ENCODE measurements at places on chromosomes 4 and X.

- DNase-seq = no peak
These were observed 788.4 kb upstream of the GALNTL6 start for GRCh38 chr4:171024720-171025303.

DNA sequence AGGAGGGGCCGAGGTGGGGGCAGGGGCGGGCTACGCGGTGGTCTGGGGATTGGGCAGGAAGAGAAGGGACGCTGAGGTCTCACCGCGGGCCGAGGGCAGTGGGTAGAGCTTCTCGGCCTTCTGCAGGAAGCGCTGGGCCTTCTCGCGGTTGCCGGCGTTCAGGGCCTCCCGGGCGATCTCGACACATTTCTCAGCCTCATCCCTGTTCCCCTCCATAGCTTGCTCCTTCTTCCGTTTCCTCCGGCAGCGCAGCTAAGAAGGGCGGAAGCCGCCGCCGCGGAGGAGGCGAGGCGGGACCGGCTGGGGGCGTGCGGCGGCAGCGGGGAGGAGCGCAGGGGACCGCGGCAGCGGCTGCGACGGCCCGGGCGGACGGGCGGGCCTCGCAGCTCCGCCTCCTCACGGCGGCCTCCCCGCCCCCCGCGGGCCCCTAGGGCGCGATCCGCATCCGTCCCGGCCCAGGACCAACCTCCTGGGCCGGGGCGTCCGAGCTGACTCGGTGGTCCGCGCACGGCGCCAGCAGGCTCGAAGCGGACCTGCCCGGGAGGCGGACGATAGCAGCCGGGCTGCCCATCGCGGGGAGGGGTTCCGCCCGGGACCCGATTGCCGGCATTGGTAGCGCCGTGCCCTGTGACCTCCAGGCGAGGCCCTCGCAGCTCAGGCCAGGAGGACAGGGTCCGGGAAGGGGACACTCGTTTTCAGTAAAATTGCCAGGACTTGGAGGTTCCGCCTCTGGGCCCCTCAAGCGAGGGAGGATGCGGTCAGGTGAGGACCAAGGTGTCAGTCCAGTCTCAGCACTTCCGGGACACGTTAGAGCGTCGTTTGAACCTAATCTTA lies at the start of gene DNAJB14:
DNAJB14 (minus strand) TSS at position 263 of the 834 bp plus-strand sequence; CDS start at position 216, 47 bp downstream.
- peak; percentile 56 for DNase-seq

DNA sequence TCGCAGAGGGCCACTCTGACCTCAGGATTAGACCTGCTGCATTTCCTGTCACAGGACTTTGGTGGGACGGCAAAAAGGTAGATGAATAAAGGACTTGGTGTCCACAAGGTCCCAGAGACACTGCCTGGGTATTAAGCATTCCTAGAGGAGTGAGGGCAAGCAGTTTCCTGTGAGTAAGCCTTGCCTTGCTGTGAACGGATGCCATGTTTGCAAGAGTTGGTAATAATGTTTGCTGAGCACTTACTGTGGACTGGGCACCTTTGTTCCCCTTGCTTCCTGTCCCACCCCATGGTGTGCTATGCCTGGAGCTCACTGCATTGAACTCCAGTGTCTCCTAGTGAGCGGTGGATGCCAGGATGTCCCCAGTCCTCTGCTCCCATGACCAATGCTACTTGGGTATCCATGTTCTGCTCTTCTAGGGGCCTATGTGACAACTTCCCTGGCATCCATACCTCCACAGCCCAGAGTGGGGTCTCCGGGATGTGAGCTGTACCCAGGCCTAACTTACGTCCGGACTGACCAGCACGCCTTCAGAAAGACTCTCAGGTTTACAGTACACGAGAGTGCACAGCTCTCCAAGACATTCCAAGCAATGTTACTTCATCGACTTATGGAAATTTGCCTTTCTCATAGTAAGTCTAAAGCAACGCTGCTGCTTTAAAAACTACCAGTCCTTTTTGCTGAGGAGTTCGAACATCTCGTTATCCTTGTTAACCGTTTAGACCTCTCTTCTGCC lies 95.5 kb upstream of the MSX1 start:
- DNase-seq = no peak

- DNase-seq = no peak
These were observed 87.7 kb downstream of the SHROOM2 start for GRCh38 chrX:9873952-9874351.

GRCh38 chr4:38099908-38100407 lies 139.8 kb downstream of the PTTG2 start:
- no peak for DNase-seq

GRCh38 chr4:71346710-71347109 lies 7.9 kb downstream of the SLC4A4 start:
- DNase-seq = no peak

DNA sequence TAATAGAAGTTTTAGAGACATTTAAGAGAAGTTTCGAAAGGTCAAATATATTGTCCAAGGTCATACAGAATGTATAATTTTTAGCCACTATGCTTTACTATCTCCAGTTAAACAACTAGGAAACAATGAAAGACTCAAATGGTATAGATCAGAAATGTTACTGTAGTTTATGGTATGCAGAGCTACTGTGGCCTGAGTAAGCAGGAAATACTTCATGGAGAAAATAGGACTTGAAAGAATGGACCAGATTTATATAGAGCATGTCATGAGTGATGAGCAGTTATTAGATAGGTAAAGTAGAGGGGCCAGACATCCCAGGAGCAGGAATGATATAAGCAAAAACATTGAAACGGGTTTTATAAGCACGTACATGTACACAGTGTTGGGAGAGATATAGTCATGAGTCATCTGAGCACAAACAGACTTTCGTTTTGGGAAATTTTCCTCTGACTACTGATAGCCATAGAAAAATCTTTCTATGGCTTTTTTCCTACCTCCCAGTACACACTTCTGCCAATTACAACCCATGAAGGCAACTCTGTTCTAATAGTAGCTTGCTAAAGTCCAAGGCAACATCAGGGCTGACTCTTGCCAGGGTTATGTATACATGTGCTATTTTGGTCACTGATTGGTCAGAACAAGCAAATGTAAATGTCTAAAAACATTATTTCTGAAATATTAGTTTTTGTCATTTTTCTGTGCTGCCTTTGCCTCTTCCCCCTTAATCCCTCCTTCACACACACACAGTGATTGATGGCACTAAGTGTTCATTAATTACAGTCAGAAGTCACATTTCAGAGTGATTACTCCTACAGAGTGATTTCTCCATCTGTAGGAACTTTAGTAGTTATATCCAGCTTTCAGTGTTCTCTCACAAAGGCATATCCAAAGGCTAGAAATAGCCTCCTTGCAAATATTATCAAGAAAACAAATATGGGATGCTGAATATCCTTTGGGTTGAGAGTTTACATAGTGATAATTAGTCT lies 198.7 kb downstream of the ENOX2 start:
- no peak for DNase-seq

- DNase-seq = no peak
These were observed 25.9 kb downstream of the UNC5C start for GRCh38 chr4:95522682-95523530.

DNA sequence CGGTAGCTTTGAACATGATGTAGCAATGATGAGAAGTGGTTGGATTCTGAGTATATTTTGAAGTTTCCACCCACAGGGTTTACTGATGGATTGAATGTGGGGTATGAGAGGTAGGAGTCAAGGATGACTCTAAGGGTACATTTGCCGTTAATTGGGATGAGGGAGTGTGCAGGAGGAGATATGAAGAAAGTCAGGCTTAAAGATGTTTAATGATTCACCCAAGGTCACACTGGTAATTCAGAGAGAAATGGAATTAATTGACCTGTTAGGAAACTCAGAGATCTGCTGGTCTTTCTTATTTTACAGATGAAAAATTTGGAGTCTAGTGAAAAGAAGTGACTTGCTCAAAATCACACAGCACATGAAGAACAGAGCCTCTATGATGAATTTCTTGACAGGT lies 390.7 kb downstream of the GBA3 start:
- no peak for DNase-seq

DNA sequence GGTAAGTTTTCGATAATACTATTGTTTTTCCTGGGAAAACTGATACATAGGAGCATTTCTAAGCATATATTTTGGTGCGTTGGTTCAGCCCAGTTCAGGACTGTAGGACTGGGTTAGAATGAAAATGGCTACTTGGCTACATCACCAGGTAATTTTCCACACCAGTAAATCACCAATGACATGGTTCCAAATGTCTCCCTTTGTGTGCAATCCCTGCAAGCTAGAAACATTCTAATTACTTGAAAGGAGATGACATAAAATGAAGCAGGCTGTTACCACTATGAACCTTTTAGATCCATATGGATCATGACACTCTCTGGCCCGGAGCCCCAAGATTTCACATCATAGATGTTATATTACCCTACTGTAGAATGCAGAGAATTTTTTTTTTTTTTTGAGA lies 577.4 kb upstream of the FTHL17 start:
- no peak for DNase-seq

DNA sequence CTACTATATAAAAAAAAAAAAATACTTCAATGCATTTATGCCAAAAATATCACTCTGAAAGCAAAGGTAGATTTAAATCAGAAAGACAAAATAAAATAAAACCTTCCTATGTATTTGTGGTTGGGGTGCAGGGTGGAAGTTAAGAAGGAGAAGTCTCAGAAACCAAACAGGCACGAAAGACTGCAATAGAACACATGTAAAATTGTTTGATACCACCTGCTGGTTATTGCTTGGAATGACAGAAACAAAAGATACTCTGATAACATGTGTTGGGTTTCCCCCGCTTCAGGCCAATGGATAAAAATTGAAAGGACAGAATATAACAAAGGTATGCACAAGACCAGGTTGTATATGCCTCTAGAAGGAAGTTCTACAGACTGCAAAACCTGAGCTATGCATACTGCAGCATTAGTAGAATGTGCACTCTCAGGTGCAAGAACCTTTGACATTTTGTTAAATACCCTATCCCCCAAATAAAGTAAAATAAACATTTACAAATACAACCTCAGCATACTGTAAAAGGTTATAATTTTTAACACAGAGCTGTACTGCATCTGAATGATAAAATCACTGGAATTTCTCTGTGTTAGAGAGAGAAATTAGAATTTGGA lies 118.8 kb downstream of the GABRA2 start:
- no peak for DNase-seq

GRCh38 chr4:99845708-99846469 lies 29.3 kb downstream of the DAPP1 start:
- DNase-seq = no peak

- no peak for DNase-seq
These were observed 156.0 kb downstream of the COL25A1 start for GRCh38 chr4:109146499-109146898.

DNA sequence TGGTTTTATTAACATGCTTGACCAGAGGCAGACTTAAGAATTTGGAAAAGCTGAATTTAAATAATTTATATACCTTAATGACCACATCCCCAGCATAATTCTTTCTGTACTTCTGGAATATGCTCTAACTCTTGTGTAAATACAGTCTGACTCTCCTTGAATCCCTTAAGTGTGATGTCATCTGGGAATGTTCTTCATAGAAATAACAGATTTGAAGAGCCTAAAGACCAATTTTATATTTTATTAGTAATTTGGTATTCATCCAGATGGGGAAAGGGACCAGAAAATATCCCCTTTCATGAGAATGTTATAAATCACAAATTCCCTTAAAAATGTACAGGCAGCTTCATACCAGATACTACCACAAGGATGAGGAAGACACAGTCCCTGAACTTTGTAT lies 58.3 kb downstream of the KCNIP4 start:
- no peak for DNase-seq

DNA sequence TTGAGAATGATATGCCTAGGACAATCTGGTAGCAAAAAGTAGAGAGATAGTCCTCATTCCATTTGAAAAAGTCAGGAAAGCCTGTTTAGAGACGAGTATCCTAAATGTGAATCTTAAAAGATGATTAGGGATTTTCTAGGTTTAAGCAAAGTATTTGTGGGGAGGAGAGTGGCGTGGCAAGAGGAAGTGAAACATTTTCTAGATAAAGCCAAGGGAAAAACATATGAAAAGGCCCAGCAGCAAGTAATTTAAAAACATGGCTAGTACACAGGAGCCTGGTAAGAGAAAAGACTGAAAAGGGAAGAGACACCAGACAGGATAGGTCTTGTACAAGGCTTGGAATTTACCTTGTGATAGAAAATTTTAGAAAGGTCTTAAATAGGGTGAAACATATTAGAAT lies 45.9 kb downstream of the CORIN start:
- no peak for DNase-seq

- DNase-seq = no peak
These were observed 258.4 kb downstream of the PPARGC1A start for GRCh38 chr4:23631255-23631950.

DNA sequence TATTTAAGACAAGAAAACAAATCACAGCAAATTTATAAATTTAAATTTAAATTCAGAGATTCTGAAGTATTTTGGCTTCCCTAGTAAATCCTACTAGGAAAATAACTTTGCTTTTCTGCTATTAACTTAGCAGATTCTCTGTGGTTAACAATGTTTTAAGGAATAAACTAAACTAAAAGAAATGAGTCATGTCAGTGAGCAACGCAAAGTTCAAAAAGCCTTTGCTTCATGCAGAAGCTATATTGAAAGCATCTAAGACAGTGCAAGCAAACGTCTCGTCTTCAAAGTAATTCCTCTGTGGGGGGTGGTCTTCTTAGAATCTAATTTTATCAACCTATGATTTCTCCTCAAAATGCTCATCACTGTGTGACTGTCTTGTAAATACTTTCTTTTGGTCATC lies 30.1 kb downstream of the GABRB1 start:
- no peak for DNase-seq

DNA sequence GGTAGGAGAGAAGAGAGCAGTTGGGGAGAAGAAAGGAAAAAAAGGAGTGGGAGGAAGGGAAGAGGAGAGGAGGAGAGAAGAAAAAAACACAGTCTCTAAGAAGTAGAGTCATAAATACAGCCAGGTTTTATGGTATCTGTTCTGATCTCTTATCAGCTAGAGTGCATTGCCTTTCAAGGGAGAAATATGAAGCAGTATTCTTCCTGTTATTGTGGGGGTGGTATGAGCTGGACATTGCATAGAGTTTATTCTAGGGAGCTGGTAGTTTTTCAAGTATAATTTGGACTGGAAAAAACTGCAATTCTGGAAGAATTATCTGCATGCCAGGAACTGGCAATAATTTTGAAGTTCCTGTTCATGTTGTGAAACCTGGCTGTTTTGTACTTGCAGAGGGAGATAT lies 54.9 kb upstream of the TAB3 start:
- no peak for DNase-seq

DNA sequence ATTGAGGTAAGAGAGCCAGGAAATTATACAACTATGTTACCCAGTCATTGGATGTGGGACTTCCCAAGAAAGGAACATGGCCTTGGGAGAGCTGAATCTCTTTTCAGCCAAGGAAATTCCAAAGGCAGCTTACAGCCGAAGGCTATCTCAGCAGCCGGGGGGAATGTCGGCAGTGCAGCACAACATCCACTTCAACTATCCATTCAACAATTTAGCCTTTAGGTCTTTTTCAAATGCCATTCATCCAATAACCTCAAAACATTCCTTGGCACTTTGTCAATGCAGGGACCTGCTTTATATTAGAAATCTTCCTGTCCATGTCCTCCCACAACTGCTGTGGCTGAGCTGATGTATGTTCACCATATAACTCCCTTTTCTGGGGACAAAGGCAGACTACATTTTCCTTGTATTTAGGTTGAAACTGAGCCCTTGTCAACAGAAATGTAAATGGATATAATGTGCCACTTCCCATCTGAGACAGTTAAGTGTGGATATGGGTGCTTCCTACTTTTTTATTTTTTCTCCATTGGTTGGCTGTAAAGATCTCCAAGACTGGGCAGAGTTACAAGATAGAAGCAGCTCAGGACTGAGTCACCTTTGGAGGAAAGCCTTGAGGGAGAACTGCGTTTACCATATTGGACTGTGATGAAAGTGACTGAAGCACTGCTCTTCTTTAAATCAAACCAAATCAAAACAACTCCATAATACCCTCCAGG lies 94.8 kb downstream of the GPRIN3 start:
- no peak for DNase-seq
